Endodermal cell (in vitro differentiated cells): ENCODE measurements at places on chromosomes 3 and 15.

DNA sequence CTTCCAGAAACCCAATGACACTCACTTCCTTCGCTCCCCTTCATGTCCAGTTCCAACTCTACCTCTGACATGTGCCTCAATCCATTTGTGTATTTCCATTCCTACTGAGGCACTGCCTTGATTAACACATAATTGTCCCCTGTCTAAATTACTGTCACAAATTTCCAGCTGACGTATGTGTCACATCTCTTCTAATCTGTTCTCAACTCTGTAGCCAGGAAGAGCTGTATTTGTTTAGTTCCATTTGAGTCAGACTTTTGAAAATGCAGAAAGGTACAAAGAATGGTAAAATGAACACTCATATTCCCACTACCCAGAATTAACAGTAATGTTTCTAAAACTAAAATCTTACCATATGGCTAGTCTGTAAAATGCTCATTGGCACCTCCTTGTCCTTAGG, 299.0 kb upstream of the GADL1 start:
- DNase-seq, result no peak

DNA sequence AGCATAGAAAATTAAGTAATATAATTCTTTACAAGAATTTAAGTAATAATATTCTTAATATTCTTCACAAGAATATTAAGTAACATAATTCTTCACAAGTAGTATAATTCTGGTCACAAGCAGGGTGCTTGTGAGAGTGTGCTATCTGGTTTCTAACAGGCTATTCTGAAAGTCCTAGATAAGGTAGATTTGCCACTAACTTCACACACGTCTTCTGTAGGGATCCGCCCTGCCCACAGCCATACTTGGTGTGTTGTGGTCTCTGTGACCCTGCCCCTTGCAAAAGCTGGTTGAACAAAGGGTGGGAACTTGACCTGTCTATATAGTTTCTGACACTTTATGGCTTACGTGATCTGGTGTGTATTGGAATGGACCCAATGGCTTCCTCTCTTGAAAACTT, 253.4 kb upstream of the MDFIC2 start:
- DNase-seq, result no peak

DNA sequence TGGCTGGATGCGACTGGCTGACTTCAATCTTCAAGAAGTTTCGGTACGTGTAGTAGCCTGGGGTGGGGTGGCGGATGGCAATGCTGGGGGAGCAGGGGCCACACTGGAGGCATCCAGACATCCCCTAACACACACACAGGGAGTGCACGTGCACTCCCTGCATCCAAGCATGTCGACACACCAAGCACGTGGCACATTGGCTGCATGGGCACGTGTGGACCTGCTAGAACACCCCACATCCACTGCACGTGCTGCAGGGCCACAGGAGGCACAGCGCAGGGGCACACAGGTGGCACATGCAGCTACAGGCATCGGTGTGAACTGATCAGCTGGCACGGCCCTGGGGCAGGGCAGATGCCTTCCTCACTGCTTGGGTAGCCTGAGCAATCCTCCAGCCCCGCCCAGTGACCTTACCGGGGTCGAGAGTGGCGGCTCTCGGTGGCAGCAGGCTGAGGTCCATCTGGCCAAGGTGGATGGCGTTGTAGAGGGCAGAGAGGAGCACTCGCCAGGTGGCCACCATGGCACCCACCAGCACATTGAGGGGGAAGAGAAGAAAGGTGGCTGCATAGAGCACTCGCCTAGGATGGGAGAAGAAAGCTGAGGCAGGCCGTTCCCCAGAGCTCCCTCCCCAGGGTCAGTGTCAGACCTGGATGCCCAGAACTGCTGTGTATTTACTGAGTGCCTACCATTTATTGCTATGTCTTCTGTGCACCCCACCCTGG, 7.5 kb downstream of the ISLR start:
- no peak for DNase-seq

DNA sequence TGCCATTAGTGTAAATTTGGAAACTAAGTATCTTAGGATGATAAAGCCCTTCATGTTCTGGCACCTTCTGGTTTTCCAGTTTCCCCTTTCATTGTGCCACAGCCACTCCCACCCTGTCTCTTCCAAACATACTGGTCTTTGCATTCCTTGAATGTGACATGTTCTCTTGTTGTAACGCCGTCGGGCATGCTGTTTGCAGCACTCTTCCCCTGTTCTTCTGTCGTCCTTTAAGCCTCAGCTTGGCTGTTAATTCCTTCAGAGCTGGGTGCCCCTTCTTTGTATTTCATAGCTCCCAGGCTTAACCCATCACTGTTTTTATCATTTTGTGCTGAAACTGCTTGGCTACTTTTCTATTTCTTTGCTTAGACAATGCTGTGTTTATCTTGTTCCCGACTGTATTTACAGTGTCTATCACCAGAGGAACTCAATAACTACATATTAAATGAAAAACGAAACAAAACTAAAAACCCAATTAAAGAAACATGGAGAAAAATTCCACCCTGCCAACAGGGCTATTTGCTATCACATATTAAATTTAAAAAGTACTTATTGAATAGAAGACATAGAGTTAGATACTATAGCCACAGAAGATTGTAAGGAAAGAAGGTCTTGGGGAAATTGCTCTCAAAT, 95.4 kb upstream of the KCNAB1 start:
- DNase-seq, result peak; percentile 62

GRCh38 chr3:51375571-51375970, 9.5 kb upstream of the MANF start:
- no peak for DNase-seq

DNA sequence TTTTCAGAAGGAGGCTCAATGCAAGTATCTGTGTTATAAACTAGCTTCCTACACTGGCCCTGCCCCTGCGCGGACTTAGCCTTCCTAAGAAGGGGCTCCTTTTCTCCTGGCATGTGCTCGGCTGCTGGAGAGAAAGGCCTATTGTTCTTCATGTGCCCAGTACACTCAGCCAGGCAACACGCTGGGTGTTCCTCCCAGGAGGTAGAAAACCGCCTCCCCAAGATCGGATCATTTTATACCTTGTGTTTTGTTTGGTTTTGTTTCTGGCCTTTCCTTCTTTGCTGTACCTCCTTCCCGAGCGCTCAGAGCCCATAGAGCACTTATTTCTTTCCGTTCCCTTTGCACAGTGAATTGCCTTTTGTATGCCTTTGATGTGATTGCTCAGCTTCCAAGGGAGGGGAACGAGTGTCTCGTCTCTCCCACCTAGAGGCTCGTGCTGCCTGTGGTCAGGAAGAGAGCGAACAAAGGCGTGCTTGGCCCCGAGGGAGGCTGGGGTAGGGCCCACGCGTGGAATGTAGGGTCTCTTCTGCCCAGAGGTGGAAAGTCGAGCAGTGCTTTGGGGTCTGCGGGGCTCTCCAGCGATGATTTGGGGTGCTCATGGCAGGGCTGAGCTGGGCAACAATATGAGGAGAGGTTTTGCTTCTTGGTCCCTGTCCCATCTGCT, 30.0 kb downstream of the CCNL1 start:
- DNase-seq, result peak; percentile 72

GRCh38 chr15:71329041-71329440, 213.8 kb downstream of the THSD4 start:
- no peak for DNase-seq

DNA sequence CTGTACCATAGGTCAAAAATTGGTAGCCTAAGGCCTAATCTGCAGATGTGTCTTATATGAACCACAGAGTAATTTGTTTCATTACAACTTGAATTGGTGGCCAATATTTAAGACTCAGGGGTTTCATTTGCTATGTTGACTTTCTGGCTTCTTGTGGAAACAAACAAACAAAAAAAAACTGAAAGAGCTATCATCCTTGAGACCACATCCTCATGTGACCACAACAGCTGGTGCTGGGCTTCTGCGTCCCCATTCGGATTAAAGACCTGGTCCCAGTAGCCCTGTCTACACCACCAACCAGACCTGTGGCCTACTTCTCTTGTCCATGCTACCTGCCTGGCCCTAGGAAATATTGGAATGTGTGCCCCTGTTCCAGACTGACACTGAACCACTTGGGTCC, 61.7 kb downstream of the STRIT1 start:
- DNase-seq, result no peak

- no peak for DNase-seq
Observed at GRCh38 chr15:33116198-33116597, 78.3 kb downstream of the FMN1 start.

DNA sequence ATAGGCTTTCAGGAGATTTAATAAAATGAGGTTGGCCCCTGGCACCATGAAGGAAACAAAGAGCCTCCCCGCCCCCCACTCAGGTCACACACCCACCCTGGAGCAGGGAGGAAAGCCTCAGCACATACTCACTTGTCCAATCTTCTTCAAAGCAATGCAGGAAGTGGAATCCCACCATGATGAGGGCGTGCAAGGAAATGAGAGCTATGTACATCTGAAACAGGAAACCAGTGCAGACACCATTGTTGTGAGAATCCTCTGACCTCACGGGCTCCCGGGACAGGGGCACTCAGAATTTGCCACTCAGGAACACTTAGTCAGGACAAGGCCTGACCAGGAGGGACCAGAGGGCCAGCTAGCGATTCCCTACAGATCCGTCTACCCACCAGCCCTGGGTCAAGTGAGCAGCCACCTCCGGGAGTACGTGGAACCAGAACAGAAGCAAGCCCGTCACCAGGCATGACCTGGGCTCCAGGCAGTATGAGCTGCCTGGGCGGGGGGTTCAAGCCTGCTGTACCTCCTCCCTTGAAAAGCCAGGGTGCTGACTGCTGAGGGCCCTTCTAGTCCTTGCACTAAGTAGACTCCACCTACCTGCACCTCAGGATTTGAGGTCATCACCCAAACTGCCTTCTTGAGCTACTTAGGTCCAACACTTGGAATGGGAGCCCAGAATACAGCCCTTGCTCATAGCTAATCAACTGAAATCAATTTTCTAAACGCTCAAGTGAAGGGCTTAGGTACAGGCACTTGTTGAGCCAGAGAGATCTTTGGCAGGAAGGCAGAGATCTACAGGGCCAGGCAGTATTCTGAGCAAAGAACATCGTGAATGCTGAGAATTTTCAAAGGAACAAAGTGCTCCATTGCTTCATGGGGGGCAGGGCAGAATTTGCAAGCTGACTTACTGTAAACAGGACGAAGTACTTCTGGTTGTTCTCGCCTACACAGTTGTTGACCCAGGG, 42.7 kb downstream of the ZDHHC3 start:
- no peak for DNase-seq

DNA sequence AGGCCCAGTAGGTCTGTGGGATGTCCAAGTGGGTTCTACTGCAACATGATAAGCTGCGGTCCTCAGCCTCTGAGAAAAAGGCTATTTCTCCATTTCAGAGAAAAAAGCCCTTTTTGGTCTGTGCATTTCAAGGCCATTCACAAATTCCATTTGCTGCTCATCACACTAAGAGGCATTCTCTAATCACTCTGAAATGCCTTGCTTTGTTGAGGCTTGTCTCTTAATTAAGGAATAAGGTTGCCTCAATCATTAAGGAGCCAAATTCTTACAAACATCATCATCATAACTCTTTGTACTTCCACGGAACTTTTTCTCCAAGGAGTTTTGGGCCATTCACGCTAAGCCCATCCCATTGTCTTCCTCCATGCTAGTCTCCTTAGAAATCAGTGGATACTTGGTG, 74.4 kb downstream of the BOC start:
- DNase-seq, result no peak

DNA sequence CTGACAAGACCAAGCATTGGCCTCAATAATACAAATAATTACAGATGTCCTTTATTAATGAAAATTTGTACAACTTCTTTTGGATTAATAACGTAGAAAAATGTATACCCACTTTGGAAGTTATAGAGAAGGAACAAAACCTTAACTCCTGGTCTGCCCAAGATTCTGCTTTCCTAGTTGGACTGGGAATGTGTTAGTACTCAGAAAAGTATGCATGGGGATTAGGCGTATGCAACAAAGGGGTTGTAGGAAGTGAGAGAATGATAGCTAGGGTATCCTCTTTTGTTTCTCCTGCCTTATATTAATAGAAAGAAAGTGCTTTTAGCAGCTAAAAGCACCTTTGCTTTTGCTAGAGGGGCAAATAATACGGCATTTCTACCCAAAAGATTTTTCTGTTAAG, 116.2 kb upstream of the LRRFIP2 start:
- no peak for DNase-seq

- DNase-seq, result peak; percentile 60
Observed at GRCh38 chr3:194009019-194009418, 126.9 kb upstream of the HES1 start.

- no peak for DNase-seq
Observed at GRCh38 chr15:83092309-83092976, 15.0 kb upstream of the TM6SF1 start.

- no peak for DNase-seq
Observed at GRCh38 chr3:3172627-3173026, 6.9 kb downstream of the CRBN start.

DNA sequence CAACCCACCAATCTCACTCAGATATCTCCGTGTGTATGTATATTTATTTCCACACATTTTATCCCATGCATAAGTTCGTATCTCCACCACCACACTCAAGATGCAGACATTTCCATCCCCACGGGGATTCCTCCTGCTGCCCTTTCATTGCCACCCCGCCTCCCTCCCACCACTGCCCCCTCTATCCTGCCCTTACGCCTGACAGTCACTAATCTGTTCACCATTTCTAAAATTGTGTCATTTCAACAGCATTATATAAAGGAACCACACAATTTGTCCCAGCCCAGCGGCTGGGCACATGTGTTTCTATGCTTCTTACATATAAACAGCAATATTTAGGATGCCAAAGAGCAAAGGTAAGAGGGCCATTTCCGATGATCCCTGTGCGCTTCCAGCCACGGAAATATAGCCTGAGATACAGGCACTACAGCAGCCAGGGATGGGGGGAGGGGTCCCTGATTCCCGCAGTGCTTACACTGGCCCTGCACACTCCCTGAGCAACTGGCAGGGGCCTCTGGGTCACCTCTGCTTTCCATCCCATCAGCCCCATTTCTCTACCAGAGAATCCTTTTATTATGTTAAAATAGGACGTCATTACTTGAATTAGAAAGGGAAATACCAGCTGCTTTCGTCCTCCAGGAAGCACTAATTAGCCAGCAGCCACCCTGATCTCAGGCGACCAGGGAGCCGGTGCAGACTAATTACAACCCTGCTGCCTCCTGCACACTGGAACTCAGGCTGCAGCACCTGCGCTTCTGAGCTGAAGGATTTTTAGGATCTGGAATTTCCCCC, 372.0 kb upstream of the ATP10A start:
- DNase-seq, result peak; percentile 85

GRCh38 chr15:44720460-44721176, 9.3 kb downstream of the B2M start:
- DNase-seq, result no peak

DNA sequence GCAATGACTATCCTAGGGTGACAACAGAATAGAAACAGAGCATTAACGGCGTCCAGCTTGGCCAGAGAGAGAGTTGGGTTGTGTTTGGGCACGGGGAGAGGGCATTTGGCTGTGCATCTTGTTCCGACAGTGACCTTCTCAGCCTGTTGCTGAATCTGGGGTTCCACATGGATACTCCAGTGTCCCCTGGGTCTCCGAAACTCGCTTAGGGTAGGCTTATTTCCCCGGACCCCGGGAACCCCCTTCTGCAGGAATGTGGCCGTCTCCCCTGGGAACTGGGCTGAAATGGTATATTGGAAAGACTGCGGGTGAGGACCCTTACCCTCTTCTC, 7.9 kb downstream of the SHOX2 start:
- no peak for DNase-seq
